Endothelial cell (in vitro differentiated cells): ENCODE measurements at places on chromosomes 2 and 18.

DNA sequence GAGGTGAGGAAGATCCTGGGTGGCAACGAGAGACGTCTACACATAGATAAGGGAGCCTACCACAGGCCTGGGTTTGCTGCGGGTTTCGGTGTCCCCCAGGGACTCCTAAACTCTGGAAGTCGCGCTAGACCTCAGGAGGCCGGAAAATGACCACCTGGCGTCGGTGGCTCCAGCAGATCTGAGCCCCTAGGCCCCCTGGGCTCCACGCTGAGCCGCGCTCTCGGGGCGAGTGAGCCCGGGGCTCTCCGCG, 987 bp upstream of the DLX1 start:
- no peak for DNase-seq

GRCh38 chr2:157439824-157440186, 4.1 kb downstream of the CYTIP start:
- no peak for DNase-seq

GRCh38 chr18:53458268-53458667, 766.2 kb downstream of the MBD2 start:
- no peak for DNase-seq

GRCh38 chr2:232328032-232328422, 50.5 kb upstream of the ALPP start:
- DNase-seq, result no peak

- no peak for DNase-seq
Measured at GRCh38 chr18:10064267-10064666, 150.5 kb downstream of the VAPA start.

DNA sequence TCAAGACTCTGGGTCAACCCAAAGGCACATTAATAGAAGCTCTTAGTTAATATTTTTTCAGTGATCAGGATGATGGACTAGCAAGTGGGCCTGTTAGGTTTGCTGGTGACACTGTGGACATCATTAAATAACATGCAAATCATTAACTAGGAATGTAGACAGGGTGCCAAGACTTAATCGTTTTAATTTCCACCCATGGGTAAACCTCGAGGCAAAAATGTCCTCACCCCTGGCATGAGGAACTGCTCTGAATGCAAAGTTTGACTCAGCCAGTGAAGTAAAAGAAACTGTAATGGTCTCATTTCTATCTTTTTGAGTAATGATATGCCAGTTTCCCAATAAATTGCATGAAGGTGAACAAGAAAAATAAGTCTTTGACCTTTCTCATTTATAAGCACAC, 152.6 kb upstream of the MEX3C start:
- DNase-seq, result no peak

- DNase-seq, result no peak
Measured at GRCh38 chr2:101679801-101680487, 17.6 kb upstream of the MAP4K4 start.
